Omental fat pad (tissue), 4 donors: ENCODE measurements at places on chromosomes 3 and 15.

DNA sequence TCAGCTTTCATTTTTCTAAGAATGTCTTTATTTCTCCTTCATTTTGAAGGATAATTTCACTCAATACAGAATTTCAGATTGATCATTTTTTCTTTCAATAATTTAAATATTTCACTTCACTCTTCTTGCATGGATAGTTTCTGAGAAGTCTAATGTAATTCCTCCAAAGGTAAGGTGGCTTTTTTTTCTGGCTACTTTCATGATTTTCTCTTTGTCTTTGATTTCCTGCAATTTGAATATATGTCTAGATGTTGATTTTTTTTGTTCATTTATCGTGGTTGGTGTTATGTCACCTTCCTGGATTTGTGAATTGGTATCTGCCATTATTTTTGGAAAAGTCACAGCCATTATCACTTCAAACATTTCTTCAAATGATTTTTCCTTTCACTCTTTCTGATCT lies 14.6 kb upstream of the MCF2L2 start:
- DNase-seq, result no peak

DNA sequence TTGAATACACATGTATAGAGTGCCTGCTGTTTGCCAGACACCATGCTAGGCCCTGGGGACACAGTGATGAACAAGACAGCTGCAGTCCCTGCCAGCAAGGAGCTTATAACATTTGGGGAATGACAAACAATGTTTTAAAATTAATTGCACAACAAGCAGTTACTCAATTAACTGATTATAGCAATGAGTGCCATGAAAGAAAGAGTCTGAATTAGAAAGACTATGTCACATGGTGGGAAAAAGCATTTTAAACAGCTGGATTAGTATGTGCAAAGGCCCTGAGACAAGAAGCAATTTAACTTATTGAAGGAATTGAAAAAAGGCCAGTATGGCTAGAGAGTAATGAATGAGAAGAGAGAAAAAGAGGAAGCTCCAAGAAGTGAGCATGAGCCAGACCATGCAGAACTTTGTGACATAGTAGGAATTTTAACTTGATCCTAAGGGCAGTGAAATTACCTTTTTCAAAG lies 64.5 kb upstream of the PLXNA1 start:
- no peak for DNase-seq

DNA sequence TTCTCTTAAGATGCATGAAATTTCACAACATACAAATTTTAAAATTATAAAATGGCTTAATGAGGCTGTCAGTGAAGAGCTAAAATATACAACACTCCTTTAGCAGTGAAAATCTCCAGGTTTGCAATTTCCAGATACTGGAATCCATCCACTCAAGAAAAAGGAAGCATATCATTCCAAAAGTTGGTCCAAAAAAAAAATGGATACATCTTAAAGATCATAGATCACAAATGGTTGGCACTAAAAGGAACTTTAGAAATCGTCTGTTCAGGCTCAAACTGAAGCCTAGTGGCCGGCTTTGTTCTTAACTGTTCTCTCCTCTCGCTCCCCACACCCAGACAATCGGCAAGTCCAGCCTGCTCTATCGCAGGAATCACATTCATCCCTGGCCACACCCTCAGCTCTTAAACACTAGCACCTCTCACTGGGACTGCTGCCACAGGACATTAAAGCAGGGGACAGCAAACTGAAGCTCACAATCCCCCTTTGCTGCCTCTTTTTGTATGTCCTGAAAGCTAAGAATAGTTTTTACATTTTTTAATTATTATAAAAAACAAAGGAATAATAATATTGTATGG lies 130.3 kb upstream of the CDIN1 start:
- no peak for DNase-seq

DNA sequence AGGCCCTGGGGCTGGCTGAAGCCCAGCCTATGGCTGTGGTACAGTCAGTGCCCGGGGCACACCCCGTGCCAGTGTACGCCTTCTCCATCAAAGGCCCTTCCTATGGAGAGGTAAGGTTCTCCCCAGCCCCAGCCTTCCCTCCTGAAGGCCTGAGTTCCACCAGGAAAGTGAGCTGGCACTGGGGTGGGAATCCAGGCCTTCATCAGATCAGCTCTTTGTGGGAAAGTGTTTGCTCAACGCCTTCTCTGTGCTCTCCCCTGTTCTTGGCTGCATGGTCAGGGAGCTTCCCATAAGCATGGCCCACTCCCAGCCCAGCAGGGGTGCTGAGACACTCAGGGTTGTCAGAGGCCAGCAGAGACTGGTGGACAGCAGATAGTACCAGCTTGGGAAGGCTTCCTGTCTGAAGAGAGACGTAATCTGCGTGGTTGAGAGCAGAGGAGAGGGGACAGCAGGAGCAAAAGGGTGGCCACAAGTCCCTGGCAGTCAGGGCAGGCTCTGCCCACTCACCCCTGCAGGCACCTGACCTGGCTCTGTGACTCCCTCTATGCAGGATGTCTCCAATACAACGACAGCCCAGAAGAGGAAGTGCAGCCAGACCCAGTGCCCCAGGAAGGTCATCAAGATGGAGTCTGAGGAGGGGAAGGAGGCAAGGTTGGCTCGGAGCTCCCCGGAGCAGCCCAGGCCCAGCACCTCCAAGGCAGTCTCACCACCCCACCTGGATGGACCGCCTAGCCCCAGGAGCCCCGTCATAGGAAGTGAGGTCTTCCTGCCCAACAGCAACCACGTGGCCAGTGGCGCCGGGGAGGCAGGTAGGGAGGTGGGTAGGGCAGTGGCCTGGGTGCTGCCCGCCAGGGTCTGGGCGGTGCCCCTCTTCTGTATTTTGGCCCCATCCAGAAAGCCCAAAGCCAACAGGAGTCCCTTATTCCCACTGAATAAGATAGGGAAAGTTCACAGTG lies 38.4 kb downstream of the PML start:
- no peak for DNase-seq

GRCh38 chr3:82707035-82707434 lies 945.6 kb upstream of the GBE1 start:
- DNase-seq, result no peak

DNA sequence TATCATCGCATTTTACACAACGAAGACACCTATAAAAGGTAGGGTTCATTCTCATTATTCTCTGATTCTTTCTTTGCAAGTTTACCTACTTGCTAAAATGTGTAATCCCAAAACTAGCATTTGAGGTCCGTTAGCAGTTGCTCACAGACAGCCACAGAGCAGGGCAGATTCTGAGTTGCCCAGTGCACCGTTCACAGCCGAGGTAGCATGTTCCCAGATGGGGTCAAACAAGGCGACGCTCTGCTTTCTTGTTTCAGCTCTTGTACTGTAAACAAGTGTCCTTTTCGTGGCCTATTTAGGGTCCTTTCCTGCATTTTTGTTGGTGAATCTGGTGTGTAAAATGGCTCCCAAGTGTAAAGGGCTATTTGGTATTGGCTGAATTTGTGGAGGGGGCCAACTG lies 3.1 kb downstream of the PPP1R2 start:
- no peak for DNase-seq

GRCh38 chr3:110413266-110413665 lies 658.4 kb upstream of the NECTIN3 start:
- DNase-seq, result no peak

GRCh38 chr3:125585595-125586223 lies 9.6 kb downstream of the OSBPL11 start:
- DNase-seq, result no peak

DNA sequence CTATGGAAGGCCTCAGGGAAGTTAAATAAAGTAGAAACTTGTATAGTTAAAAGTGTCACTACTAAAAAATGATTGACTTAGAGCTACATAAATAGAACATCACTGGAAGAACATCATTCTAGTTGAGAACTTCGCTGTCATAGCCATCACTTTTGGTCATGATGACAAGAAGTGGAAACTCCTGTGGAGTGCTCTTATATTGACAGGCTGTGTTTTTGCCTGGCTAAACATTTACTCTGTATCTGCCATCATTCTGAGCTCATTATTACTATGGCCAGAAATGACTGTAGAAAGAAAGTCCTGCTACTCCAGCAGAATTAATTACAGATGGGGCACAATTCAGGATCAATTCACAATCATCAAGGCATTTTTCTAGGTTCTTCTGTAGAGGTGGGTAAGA lies 165.1 kb upstream of the GOLIM4 start:
- DNase-seq, result no peak

DNA sequence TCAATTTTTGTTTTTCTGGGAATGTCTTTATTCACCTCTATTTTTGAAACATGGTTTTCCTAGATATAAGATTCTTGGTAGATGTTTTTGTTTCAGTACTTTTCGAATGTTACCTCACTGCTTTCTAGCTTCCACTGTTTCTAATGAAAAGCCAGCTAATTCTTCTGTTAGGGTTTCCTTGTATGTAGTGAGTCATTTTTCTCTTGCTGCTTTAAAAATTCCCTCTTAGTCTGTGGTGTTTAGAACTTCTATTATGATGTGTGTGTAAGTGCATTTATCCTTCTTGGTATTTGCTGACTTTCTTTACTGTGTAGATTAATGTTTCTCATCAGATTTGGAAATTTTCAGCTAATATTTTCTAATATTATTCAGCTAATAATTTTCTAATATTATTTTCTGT lies 151.1 kb upstream of the OSTN start:
- DNase-seq, result no peak

DNA sequence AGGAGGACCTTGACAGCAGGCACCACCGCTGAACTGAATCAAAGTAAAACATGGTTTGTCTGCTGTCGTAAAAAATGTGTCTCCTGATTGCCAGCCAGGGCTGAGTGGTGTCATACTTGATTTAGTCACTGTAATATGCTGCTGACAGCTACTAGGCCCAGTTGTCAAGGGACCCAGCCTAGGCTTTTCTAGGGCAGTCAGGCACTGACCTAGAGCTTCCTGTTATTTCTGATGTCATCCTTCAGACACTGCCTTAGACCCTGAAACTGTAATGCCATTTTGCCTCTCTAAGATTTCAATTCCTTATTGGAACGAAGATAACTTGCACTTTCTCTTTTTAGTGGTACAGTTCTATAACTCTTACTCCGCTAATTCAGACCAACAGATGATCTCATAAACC lies 2.6 kb upstream of the MRPL3 start:
- DNase-seq, result no peak

DNA sequence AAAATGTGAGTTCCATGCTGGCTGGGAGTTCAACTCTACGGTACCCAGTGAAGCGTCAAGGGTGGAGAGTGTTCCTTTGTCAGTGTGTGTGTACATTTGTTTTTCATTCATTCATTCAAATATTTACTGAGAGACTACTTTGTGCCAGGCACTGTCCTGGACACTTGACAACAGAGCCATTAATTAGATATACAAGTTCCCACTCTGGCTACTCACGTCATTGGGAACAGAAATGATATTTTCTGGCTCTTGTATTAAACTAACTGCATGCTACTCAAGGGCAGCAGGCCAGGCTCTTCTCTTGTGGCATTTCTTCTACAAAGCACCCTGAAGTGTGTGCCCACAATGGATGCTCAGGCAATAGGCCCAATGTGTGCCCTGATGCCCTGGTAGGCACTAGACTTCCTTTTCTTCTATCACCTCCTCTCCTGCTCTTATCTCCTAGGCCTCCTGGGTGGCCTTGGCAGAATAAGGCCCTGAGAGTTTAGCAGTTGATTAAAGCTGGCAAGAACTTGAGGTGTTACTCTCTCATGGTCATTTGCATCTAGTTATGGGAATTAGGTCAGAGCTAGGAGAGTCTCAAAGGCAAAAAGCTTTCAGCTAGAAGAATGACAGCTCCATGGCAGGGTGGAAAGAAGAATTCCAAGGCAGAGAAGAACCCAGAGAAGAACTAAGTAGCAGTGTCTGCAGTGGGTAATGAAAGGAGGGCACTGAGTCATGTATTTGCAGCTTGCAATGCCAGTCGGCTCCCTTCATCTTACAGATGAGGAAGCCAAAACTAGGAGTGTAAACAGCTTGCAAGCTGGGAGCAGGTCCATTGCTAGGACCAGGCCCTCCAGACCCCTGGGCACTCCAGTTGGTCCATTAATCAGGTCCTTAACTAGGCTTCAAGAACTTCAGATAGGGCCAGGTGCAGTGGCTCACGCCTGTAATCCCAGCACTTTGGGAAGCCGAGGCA lies 14.0 kb upstream of the SMAD3 start:
- no peak for DNase-seq

GRCh38 chr3:196501316-196502044 lies 2.1 kb downstream of the RNF168 start:
- DNase-seq, result no peak

GRCh38 chr3:51637144-51637940 lies 33.7 kb upstream of the TEX264 start:
- DNase-seq, result no peak

- DNase-seq, result no peak
Measured at GRCh38 chr15:24682002-24682401, 6.4 kb downstream of the NPAP1 start.

- DNase-seq, result no peak
Measured at GRCh38 chr3:3798631-3799113, 559 bp upstream of the LRRN1 start.

DNA sequence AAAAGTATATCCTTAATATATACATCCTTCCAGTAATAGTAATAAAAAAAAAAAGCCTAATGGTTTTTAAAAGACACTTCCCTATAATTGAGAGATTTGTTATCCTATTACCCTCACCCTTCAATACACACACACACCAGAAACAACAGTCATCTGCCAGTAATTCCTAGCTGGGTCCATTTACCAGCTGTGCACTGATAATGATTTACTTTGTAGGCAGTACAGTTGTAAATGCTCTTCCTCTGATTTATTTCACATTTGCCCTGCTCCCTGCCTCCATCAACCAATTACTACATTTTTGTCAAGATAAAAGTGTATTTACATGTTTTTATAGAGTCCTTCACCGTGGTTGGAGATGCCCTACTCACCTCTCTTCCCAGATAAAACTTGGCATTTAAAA lies 12.4 kb downstream of the TPM1 start:
- no peak for DNase-seq

GRCh38 chr3:128813097-128813496 lies 66.3 kb upstream of the ACAD9 start:
- DNase-seq, result no peak

GRCh38 chr3:183697610-183698317 lies at the start of gene YEATS2:
Gene YEATS2, plus strand, starts transcription at chr3:183697797. Its CDS starts 17,366 bp downstream, at chr3:183715163.
- no peak for DNase-seq

DNA sequence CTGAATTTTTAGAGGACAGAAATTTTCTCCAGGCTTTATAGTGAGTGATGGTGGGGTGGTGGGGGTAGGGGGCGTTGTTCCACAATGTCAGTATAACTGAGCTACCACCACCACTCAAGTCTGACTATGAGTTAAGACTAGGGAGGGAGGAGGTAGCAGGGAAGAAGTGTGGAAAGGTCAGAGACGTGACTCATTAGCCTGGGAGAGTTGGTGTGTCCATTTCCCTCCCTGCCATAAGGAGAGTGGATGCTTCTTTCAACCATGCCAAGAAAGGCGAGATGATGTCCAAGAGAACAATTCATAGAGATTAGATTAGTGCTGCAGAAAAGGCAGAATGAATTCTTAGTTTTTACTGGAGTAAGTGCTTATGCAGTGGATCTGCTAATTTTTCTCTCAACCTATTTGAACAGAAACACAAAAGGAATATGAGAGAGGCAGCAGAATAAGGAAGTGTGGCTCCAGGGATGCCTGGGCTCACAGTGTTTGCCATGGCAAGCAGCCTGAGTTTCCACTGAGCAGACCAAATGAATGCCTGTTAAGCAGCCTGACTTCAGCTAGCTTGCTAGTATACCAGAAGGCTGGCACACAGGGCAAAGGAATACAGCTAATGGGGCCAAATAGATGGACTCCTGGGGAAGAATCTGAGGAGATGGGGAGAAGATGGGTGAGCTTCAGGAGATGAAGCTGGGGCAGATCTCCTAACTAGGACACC lies 708.9 kb downstream of the NTRK3 start:
- no peak for DNase-seq
